ENCODE measurements at places on chromosomes 16 and 17. TPM values are rescaled to one million over a fixed set of nuclear protein-coding genes. Genes with fewer than 3 reads are reported as not detected.
A peak's percentile ranks its signal among the peaks of the same experiment; 100 is the strongest.

GRCh38 chr16:20704281-20704680 lies 6.8 kb upstream of the ACSM1 start:
- no peak for DNase-seq

GRCh38 chr16:66446737-66447136 lies 19.6 kb downstream of the BEAN1 start:
- DNase-seq, result peak; percentile 38

DNA sequence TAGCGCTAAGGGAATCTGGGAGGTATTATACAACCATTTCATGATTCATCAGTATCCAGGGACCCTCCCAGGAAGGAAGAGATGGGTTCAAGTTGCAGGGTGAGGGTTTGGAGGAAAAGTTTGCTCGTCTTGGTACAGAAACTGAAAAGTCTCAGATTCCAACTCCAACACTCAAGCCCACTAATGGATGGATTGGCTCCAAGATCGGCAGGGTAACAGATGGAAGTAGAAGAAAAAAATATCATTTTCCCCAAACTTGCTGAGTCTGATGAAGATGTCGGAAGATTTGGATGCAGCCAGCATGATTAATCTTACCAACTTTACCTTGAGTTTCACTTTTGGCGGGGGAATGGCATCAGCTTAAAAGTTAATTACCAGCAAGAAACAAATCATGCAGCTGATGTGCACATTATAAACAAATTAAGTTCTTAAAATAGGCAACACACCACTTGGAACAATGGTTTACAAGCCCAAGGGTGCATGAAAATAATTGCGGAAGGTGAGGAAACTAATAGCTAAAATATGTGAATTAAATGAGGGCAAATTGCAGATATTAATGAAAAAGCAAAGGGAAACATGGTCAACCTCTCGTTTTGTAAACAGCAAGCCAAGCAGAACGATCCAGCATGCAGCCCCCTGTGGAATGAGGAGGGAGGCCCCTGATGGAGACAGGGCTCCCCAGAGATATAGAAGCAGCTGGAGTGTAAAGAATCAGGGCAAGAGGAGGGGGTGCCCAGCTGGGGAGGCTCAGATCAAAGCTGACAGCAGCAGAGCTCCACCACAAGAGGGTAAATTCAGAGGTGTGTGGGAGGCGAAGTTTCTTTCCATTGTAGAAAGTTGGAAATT lies 44.1 kb upstream of the GRIN2A start:
- no peak for DNase-seq

- DNase-seq, result peak; percentile 53
These were observed 96.7 kb upstream of the CDH5 start for GRCh38 chr16:66269617-66270332.

DNA sequence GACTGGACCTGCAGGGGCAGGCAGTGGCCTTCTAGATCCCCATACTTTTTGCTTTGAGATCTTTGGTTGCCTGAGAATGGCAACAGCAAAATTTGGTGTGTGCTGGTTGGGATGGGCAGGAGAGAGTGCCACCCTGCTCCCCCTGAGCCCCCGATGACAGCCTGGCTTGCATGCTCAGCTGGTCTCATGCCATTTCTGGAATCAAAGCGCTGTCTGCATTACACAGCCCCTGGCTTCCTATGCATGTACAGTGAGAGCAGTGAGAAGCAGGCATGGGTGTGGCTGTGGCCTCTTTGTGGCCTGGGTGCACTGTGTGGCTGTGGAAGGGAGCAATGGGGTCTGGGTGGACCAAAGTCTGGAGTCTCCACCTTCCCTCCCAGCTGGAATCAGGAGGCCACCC lies 47.7 kb downstream of the NKD1 start:
- no peak for DNase-seq

DNA sequence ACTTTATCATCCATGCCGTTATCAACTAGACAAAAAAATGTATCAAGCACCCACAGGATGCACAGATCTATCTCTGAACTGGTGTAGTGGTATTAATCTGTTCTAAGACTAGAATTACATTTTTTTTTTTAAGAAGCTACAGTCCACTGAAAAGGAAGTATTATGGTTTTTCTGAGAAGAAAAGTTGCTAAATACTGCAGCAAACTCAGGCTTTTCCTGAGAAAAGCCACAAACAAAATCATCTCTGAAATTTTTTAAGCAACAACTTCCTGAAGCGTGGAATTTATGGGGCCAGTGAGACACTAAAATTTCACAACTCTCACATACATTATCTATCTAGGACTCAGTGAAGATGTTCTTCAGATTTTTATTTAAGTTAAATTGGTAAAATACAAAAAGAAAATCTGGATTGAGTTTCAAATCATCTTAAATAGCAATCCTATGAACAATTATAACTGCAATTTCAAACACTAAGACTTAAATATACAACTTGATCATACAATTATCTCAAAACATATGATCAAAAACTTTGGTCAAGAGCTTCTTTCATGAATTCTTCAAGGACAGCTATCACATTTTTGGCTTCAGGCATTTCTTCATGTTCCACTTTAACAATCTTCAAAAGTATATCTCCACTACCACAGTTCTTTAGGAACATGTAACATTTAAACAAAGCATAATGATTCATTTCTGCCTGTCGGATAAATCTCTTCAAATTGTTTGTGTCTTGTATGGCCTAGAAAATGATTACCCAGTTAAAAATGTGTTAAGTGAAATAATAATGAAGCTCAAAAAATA lies 10.5 kb downstream of the C17orf75 start:
- no peak for DNase-seq

DNA sequence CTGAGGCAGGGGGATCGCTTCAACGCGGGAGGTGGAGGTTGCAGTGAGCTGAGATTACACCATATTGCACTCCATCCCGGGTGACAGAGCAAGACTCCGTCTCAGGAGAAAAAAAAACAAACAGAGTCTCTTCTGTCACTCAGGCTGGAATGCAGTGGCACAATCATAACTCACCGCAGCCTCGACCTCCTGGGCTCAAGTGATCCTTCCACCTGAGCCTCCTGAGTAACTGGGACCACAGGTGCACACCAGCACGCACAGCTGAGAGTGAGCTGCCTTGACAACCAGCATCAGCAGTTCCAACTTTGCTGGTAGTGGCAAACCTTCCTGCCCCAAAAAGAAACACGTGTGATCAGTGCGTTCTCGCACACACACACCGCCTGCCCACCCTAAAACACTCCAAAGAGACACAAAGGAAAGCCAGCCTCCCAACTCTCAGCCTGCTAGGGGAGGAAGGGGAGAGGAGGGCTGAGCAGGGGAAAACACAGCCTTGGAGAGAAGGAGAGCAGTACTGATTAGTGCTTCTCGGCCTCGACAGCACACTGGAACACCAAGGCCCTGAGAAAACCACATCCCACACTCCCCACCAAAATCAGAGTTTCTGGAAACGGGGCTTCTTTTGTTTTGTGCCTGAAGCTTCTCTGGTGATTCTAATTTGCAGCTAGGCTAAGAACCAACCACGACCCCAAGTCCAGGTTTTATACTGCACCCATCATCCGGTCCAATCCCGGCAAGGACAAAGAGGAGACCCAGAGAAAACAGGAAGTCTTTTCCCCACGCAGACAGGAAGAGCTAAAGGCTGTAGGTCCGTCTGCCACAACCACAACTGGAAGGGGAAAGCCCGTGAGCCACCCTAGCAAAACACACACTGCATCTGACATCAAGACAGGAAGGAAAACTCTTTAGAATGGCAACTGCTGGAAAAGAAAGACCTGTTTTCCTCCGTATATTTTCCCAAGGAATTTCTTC lies 28.8 kb downstream of the ZCCHC14 start:
- no peak for DNase-seq

DNA sequence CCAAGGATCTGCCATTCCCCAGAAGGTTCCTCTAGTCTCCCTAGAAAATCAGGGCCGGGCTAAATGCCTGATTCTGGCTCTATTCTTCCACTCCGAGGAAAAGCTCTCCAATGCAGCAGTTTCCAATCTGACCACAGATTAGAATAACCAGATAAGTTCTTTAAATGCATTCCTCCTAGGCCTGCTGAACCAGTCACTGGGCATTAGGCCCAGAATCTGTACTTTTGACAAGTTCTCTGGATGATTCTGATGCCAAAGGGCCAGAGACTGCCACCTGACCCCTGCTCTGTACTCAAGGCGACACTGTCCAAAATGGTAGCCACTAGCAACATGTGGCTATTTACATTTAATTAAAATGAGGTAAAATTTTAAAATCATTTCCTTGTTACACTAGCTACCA lies 22.3 kb downstream of the MAP3K14 start:
- no peak for DNase-seq

DNA sequence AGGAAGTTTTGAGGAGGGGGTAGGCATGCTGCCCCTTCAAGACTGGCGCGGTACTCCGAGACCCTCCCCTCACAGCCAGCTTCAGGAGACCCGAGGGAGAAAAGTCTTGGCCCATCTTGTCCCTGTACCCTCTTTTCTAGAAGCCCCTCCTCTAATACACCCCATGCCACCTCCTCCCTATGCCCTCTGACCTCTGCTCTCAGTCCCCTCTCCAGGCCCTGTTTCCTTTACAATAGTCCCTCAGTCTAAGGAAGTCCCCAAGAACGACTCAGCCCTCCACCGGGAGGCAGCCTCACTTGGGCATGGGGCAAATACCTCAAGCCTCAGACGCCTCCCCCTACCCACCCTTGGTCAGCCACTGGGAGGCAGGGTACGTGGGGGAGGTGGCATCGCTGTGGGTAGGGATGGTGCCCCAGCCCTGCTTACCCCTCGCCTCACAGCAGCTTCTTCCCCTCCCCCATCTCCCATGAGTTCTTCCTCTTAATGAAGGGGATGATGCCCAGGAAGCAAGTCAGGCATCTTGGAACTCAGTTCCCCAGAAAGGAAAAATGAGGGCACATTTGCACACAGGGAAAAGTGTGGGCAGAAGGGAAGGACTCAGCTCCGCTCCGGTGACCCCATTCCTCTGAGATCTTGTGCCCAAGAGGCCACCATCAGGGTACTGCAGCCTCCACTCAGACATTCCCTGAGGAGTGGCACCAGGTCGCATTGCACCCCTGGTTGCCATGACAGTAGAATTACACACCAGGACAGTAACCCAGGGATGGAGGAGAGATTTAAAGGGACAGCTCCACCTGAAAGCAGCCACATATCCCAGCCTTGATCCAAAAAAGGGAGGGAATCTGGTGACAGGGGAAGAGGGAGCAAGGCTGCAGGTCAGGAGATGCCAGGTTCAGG lies 6.2 kb downstream of the MPP2 start:
- DNase-seq, result no peak

DNA sequence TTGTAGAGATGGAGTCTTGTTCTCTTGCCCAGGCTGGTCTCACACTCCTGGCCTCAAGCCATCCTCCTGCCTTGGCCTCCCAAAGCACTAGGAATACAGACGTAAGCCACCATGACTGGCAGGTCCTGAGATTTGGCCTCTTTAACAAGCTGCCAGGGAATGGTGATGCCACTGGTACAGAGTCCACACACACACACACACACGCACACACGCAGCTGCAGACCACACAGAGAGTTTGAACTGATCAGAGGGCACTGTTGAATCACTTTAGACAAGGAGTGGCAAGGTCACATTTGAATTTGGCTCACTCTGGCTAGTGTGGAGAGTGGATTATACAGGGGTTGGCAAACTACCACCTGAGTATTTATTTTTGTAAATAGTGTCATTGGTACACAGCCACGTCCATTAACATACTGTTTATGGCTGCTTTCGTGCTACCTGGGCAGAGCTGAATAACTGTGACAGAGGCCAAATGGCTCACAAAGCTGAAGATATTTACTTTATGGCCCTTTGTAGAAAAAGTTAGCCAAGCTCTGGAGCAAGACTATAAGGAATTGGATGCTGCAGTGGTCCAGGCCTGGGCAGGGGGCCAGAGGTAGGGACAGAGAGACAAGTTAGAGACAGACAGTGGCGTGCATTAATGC lies 9.9 kb downstream of the ITPRIPL2 start:
- no peak for DNase-seq

- DNase-seq, result no peak
These were observed 8.8 kb downstream of the CD300A start for GRCh38 chr17:74475189-74475588.

GRCh38 chr17:75635610-75636202 lies 2.5 kb downstream of the SMIM5 start:
- no peak for DNase-seq

DNA sequence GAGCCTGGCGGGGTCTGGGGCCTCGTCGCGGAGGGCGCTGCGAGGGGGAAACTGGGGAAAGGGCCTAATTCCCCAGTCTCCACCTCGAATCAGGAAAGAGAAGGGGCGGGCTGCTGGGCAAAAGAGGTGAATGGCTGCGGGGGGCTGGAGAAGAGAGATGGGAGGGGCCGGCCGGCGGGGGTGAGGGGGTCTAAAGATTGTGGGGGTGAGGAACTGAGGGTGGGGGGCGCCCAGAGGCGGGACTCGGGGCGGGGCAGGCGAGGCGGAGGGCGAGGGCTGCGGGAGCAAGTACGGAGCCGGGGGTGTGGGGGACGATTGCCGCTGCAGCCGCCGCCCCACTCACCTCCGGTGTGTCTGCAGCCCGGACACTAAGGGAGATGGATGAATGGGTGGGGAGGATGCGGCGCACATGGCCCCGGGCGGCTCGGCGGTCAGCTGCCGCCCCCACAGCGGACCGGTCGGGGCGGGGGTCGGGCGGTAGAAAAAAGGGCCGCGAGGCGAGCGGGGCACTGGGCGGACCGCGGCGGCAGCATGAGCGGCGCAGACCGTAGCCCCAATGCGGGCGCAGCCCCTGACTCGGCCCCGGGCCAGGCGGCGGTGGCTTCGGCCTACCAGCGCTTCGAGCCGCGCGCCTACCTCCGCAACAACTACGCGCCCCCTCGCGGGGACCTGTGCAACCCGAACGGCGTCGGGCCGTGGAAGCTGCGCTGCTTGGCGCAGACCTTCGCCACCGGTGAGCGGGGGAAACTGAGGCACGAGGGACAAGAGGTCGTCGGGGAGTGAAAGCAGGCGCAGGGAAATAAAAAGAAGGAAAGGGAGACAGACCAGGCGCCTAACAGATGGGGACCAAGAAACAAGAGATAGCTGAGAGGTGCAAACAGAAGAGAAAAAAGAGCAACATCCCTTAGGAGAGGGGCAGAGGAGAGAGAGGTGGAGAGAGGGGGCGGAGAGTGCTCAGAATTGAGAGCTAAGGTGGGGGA lies at the start of gene PNMT:
TSS of gene PNMT (plus strand) at position 509 of the 980 bp plus-strand sequence. CDS start at position 532, 23 bp downstream.
- no peak for DNase-seq

DNA sequence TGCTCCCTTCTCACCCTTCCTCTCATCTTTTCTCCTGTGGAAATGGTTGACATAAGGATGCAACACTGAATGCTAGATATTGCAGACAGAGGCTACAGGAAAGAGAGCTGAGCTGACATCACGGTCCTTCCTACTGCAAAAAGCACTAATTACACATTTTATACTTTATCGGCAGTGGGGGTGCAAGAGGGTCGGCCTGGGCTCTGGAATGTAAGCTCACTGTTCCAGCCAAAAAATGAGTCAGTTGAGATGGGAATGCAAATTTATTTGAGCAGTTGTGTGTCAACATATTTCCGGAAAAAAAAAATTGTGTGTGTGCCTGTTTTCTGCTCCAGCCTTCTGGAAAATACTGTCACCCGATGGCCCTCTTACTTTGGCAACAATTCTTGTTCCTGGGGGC lies 14.1 kb upstream of the MRTFB start:
- no peak for DNase-seq

- DNase-seq, result peak; percentile 8
These were observed 4.6 kb upstream of the SLC38A8 start for GRCh38 chr16:84047206-84047605.

- no peak for DNase-seq
These were observed 35.0 kb downstream of the NMT1 start for GRCh38 chr17:45096141-45096540.

The HIC1 gene
- total RNA-seq, result 16.4 TPM

The HDAC5 gene
- total RNA-seq, result 58.2 TPM

The COG1 gene
- 21.4 TPM for total RNA-seq

The DHODH gene
- total RNA-seq, result 7.4 TPM

The EVPLL gene
- total RNA-seq, result not detected

The PPP1R1B gene
- total RNA-seq, result 4.2 TPM

Measured in sigmoid colon (tissue), 7 donors.